ENCODE measurements at places on chromosomes 2 and 18.

GRCh38 chr2:197238043-197238365 is 72.6 kb downstream of the ANKRD44 start:
- no peak for DNase-seq

GRCh38 chr18:79353267-79353666 is 42.5 kb upstream of the NFATC1 start:
- no peak for DNase-seq

- no peak for DNase-seq
Measured at GRCh38 chr2:138475277-138475776, 26.2 kb upstream of the SPOPL start.

- no peak for DNase-seq
Measured at GRCh38 chr2:151325581-151326095, 31.8 kb upstream of the TNFAIP6 start.

GRCh38 chr2:223801736-223802135 is 35.6 kb downstream of the AP1S3 start:
- DNase-seq: no peak

GRCh38 chr2:218125095-218125494 is 733 bp upstream of the CXCR2 start:
- no peak for DNase-seq

DNA sequence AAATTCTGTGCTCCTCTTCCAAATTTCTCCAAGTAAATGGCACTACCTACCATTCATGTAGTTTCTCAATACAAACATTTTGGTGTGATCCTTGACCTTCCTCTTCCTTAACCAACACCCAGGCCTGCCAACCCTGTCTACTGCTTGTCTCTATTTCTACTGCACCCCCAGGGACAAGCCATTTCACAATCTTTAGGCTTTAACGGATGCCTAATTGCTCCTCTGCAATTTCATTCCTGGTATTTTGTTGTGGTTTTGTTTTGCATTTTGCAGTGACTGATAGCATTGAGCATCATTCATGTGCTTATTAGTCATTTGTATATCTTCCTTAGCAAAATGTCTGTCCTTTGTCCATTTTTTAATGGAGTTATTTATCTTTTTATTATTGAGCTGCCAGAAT is 10.0 kb downstream of the FAP start:
- DNase-seq: peak; percentile 41

GRCh38 chr2:1990724-1991123 is 246.4 kb upstream of the PXDN start:
- DNase-seq: peak; percentile 84

DNA sequence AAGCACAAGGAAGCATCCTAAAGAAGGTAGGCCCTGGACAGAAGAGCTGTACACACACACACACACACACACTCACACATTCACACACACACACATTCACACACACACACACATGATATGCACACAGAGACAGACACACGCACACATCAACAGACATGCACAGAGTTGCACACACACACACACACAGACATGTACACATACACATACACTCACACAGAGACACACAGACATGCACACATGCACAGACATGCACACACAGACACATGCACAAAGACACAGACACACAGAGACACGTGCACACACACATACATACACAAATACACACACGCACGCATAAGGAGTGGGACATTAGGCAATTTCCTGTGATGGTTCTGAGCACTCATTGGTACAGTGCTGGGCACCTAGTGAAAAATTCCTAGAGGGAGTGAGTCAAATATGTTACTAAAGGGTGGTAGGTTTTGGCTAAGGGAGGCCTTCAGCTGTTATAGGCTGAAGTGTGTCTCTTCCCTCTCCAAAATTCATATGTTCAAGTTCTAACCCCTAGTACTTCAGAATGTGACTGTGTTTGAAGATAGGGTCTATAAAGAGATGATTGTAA is 26.4 kb downstream of the THNSL2 start:
- DNase-seq: no peak

GRCh38 chr18:69529151-69529550 is 128.5 kb downstream of the DOK6 start:
- no peak for DNase-seq

DNA sequence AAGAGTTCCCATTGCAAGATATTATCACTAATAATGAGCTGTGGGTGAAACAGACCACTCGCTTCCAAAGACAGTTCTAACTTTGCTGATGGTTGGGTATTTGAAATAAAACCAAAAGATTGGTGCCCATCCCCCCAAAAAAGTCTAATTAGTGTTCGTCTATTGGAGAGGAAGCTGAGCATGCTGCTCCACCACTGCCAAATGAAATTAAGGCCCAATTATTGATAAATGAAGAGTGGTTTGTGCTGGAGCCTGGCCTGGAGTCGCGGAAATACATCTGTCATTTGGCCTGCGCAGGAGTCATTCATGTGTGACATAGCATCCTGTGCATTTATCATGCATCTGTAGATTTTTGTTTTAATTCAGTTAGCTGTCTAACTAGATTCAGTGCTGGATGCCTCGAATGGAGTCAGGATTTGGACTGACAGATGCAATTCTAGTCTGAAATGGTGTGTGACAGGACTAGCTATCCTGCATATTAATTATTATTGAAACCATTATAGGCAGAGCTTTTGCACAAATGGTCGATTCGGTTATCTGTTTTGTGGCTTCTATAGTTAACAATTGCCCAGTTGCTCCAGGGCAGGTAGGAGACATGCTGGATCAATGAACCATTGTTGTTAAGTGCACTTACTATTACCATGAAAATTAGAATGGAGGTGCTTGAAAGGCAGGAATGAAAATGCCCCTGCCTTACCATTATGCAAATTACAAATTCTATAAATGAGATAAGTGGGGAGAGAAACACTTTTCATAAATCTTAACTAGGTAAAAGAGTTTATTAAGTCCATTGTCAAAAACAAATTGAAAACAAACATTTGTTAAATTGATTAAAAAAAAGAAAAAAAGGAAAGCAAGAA is 450.4 kb upstream of the TCF4 start:
- no peak for DNase-seq

DNA sequence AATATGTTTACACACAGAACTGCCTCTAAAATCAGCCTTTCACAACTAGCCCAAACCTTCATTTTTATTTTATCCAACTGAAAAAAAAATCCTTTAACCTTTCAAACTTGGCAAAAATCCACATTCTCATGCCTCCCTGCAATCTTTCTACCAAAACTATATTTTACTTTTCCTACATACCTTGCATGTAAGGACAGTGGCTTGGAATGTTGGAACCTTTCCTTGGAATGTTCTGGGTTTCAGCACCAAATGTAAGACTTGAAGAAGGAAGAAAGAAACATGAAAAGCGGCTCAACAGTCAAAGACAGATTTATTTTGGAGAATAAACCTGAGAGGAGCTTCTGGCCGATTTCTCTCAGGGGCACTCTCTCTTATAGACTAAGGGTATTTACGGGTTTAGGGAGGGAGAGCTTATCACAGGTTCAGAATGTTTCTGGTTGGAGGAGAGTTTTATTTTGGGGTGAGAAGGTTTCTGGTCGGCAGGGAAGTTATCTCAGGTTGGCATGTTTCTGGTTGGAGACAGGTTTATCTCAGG is 79.7 kb downstream of the RRM2 start:
- peak; percentile 46 for DNase-seq

GRCh38 chr2:11560806-11561205 is 27.0 kb downstream of the GREB1 start:
- no peak for DNase-seq

DNA sequence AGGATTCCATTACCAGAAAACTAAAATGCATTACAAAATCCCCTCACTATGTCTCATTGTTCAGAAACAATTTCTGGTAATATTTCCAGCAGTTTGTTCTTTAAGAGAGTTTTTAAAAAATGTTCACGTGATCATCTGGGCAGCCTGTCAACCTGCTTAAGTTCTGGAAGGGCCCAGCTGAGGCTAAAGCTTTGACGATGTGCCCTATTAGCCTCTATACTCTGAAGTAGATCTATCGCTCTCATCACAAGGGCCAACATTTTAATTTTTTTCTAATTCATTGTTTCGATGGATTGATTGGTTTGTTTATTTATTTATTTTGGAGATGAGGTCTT is 205.8 kb downstream of the PRKCE start:
- no peak for DNase-seq

GRCh38 chr2:212494418-212495020 is 44.1 kb downstream of the ERBB4 start:
- no peak for DNase-seq

GRCh38 chr2:148124271-148124670 is 103.4 kb downstream of the MBD5 start:
- peak; percentile 48 for DNase-seq

- DNase-seq: no peak
Measured at GRCh38 chr2:48779019-48779716, 23.6 kb upstream of the LHCGR start.

GRCh38 chr2:108620656-108621055 is 86.4 kb downstream of the LIMS1 start:
- no peak for DNase-seq

DNA sequence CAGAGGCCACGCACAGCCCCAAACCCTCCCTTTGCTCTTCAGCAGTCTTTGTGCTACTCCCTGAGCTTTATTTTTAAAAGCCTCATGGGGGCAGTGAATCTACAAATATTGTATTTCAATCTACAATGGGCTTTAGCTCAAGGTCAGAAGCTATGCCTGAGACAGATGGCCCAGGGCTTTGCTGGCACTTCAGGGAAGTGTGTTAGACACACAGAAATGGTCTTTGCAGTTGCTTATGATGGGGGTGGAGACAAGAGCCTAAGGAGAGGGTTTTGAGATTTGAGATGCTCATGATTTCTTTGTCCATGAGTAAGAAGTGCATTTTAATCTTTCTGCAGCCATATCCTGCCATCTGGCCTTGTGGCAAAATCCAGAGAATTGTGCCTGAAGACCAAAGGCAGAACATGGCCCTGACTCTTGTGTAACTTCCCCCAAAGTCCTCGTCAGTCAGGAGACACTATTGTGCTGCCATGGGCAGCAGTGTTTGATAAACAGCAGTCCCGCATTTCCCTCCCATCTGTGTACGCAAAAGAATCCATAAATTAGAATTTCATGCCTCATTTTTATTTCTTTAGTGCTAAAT is 92.6 kb downstream of the VAPA start:
- DNase-seq: peak; percentile 31

Measured in astrocyte of the hippocampus (primary cell).